ENCODE measurements at places on chromosomes 2 and 18. TPM values are rescaled to one million over a fixed set of nuclear protein-coding genes. Genes with fewer than 3 reads are reported as not detected.
A peak's percentile ranks its signal among the peaks of the same experiment; 100 is the strongest.

TRIM54 gene
- 0.47 TPM for total RNA-seq

RUFY4 gene
- total RNA-seq = not detected

FRZB gene
- total RNA-seq = 13.0 TPM

- DNase-seq = no peak
- H3K4me1 ChIP-seq = no peaks in the 10 kb centered on the region
- H3K27me3 ChIP-seq = peaks cover 4% of the 10 kb centered on the region
- H3K36me3 ChIP-seq = peaks cover 4% of the 10 kb centered on the region
- no peak overlapping the region for H3K27ac ChIP-seq
- H3K4me3 ChIP-seq = no peak overlapping the region
Measured at GRCh38 chr2:17475286-17475685, 43.0 kb downstream of the RAD51AP2 start.

GRCh38 chr2:20650393-20650876 lies 463 bp downstream of the HS1BP3 start:
- peaks cover 11% of the 10 kb centered on the region for H3K4me1 ChIP-seq
- H3K36me3 ChIP-seq = no peaks in the 10 kb centered on the region
- peak overlapping the region; percentile 76 for H3K4me3 ChIP-seq
- H3K27me3 ChIP-seq = peaks cover 9% of the 10 kb centered on the region
- H3K27ac ChIP-seq = peak overlapping the region; percentile 26

Data from mesothelial cell of epicardium (in vitro differentiated cells).